ENCODE measurements at places on chromosomes 6 and 20. TPM values are rescaled to one million over a fixed set of nuclear protein-coding genes. Genes with fewer than 3 reads are reported as not detected.

The SLC26A8 gene
- total RNA-seq: 0.26 TPM

The BFSP1 gene
- total RNA-seq: 2.9 TPM

The ORC3 gene
- total RNA-seq: 25.9 TPM

The PAX1 gene
- total RNA-seq: not detected

The INSM1 gene
- total RNA-seq: not detected

The ZFP64 gene
- total RNA-seq: 9.3 TPM

The PRELID3B gene
- total RNA-seq: 92.1 TPM

The CDKN1A gene
- 162 TPM for total RNA-seq

The ZC3H12D gene
- total RNA-seq: under 0.01 TPM

The OR2H1 gene
- total RNA-seq: not detected

The MYLIP gene
- 44.8 TPM for total RNA-seq

The C20orf204 gene
- 0.75 TPM for total RNA-seq

The SCUBE3 gene
- 9.2 TPM for total RNA-seq

The ULBP2 gene
- 7.0 TPM for total RNA-seq

The IL17A gene
- total RNA-seq: not detected

The NNAT gene
- not detected for total RNA-seq

The MRPL18 gene
- 66.6 TPM for total RNA-seq

The PKHD1 gene
- total RNA-seq: not detected

The MICB gene
- 14.4 TPM for total RNA-seq

The OPN5 gene
- 1.1 TPM for total RNA-seq

The ANKEF1 gene
- total RNA-seq: 0.79 TPM

The RAB32 gene
- total RNA-seq: 72.8 TPM

The LY6G6D gene
- total RNA-seq: not detected

The PRL gene
- not detected for total RNA-seq

All from aortic smooth muscle cell (primary cell).